Muscle of arm (tissue), 14 donors: ENCODE measurements at places on chromosomes 6 and 20. TPM values are rescaled to one million over a fixed set of nuclear protein-coding genes. Genes with fewer than 3 reads are reported as not detected.

- no peak for DNase-seq
These were observed 67.3 kb downstream of the PDSS2 start for GRCh38 chr6:107392069-107392468.

- no peak for DNase-seq
These were observed 3.5 kb upstream of the MEP1A start for GRCh38 chr6:46789434-46790354.

DNA sequence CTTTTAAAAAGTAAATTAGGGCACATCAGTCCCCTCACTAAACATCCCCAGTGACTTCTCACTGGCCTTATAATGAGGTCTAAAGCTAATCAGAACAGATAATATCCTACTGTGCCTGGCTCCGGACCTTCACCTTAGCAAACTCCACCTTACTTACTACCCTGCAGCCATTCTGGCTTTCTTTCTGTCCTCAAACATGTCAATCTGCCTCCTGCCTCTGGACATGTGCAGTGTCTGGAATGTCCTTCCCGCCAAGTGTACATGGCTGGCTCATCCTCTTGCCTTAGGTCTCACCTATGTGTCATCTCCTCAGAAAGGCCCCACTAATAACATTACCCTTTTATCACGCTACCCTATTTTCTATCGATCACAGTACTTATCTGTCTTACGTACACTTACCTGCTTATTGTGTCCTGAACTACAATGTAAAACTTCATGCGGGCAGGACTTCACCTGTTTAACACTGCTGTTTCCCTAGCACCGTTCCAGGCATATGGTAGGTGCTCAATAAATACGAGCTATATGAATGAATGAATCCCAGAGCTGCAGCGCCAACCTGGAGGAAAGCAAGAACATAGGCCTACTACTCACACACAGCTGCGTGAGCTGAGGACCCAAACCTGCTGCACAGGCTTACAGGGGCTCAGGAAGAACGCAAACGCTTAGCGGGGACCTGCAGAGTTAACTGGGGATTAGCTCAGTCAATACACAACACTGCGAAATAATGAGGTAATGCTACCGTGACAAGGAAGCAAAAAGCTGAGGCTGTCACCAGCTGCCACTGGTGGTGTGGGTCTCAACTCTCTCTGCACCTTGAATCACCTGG, 991 bp downstream of the UQCC2 start:
- no peak for DNase-seq

The TCP11 gene
- not detected for polyA plus RNA-seq
